ENCODE measurements at places on chromosomes 11 and 22. TPM values are rescaled to one million over a fixed set of nuclear protein-coding genes. Genes with fewer than 3 reads are reported as not detected.

SUN2 gene
- 67.8 TPM for total RNA-seq

DNA sequence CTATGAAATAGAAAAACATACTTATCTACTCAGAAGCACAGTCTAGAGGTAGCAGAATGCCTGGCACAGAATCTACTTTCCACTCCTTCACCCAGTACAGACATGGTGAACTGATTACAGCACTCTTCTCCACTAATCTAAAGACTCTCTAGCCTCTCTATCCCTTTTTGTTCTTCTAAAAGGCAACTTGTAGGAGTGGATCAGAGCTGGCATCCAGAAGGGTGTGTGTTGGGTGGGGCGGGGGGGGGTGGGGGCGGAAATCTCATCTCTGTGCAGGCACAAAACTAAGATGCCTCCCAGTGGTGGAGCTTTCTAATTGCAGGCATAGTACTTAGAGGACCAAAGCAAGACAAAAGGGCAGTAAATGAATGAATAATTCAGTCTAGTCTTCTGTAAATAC lies 11.5 kb upstream of the EMID1 start:
- DNase-seq, result no peak

NCAM1 gene
- 3.1 TPM for total RNA-seq

DNA sequence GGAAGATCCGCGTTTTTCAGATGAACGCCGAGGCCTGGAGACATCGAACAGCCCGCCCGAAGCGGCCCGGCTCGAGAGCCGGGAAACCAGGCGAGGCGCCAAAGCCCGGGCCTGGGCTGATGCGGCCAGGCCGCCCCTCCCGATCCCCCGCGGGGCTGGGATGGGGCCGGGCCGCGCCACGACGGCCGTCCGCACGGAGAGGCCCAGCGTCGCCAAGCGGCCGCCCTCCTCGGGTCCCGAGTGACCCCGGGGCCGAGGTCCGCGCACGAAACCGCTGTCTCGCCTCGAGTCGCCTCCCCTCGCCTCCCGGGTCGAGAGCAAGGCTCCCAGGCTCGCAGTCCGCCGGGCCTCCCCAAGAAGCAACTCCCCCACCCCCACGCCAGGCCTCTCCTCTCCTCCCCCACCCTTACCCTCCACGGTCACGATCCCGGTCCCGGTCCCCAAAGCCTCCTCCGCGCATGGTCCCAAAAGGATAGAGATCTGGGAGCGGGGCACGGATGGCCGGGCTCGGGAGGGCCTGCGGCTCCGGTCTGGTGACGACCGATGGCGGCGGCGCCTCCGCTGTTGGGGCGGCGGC lies 482 bp downstream of the DDX17 start:
- no peak for DNase-seq

PRR33 gene
- total RNA-seq, result not detected

MS4A3 gene
- not detected for total RNA-seq

GRCh38 chr11:65096926-65097325 lies 912 bp downstream of the VPS51 start:
- no peak for DNase-seq
